ENCODE measurements at places on chromosomes 16 and 17. TPM values are rescaled to one million over a fixed set of nuclear protein-coding genes. Genes with fewer than 3 reads are reported as not detected.

DNA sequence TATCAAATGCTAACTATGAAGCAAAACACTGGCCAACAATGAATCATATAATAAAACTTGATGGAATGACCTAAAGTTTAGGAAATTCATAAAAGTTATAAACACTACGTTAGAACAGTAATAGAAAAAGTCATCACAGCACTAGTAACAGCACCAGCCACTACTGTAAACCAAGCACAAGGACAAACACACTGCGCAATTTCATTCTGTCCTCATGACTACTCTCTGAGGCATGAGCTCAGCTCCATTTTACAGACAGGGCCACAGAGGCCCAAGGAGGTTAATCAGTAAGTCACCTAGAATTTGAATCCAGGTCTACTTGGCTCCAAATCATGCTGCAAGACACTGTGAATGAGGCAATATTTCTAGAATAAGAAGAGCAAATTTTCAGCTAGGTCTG lies 13.4 kb downstream of the EMC8 start:
- DNase-seq = no peak

- no peak for DNase-seq
Observed at GRCh38 chr16:2252806-2253148, 1.4 kb upstream of the ECI1 start.

DNA sequence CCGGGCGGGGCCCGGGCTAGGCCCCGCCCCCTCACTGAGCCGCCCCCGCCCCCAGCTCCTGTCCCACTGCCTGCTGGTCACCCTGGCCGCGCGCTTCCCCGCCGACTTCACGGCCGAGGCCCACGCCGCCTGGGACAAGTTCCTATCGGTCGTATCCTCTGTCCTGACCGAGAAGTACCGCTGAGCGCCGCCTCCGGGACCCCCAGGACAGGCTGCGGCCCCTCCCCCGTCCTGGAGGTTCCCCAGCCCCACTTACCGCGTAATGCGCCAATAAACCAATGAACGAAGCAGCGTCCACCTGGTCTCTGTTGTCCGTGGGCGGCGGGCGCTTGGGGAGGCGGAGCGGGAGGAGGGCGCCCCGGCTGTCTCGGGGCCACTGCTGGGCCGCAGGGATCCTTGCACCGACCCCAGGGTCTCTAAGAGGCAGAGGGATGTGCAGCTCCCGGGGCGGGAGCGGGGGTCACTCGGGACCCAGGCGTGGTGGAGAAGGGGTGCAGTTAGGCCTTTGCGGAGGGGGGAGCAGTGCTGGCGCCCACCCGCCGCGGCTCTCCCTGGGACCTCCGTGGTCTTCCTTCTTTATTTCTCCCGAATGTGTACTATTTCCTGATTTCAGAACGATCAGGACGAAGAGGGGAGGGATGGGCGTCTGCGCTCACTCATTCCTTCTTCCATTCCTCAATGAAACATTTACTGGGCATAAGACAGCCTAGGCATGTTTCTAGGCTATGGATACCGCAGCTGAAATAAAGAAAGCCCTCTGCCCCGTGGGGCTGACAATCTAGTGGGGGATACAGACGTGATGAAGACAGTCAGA lies 2.0 kb downstream of the HBZ start:
- no peak for DNase-seq

- no peak for DNase-seq
Observed at GRCh38 chr16:2040041-2040786, 7.4 kb downstream of the NTHL1 start.

Gene OR1A2
- total RNA-seq = not detected

DNA sequence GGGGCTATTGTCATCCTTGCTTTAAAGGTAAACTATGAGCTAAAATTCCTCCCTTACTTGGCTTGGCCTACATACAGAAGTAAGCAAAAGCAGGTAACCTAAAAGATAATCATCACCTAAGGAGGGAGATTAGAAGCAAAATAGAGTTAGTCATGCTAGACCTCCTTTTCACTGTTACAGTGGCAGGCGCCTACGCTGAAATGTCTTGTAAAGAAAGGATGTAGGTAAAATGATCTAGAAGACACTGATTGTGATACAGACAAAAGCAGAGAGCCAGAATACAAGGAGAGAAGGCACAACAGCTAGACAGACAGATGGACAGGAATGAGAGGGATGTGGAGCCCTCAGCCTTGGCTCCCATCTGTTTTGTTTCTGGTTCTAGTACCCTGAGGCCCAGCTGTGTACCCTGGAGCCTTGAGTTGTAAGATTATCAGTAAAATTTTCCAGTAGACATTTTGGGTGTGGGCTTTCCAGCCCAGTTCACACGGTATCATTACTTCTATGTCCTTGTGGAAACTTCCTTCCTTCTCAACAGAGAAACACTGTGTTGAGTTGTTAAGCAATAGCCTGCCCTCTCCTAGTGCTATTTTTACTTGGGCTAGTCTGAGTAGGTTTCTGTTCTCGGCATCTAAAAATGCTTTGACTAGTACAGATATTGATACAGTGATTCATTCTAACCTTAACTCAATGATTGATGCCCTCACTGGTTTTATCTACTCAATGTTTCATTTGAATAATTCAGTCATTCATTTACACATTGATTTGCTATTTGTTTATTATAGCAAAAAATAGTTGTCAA lies 7.7 kb upstream of the C16orf78 start:
- no peak for DNase-seq

GRCh38 chr17:61619493-61619892 lies 28.5 kb upstream of the NACA2 start:
- no peak for DNase-seq

GRCh38 chr16:76118344-76118743 lies 158.9 kb upstream of the CNTNAP4 start:
- DNase-seq = no peak

DNA sequence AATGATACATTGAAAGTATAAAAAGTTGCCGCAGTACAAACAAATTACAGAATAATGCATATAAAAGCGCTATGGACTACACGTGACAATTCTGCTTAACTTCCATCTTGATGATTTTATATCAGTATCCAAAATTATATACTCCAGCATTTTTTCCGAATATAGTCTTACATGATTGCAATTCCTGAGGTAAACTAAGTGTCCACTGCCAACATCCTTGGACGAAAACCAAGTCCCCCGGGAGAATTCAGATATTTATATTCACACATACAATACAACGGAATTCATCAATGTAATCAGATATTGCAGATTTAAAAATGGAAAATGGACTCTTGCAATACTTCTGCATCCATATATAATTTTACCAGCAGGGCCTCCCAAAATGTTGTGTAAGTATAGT lies 8.9 kb upstream of the MYH11 start:
- DNase-seq = no peak

DNA sequence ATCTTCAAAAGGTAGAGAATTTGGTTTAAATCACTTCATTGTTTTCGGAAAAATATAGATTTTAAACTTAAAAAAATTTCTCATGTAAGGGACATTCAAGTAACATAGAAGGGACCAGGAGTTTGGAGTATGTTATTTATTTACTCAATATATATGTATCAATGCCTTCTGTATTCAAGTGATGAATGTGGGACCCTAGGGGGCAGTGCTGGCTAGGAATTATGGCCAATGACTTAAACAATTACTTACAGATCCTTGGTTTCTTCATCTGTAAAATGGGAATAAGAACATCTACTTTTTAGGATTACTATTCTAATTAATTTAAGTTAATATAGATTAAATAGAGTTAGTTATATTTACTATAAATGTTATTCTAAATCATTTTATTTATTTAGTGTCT lies 886.3 kb upstream of the RBFOX1 start:
- no peak for DNase-seq

Gene CCNF
- total RNA-seq = 17.7 TPM

DNA sequence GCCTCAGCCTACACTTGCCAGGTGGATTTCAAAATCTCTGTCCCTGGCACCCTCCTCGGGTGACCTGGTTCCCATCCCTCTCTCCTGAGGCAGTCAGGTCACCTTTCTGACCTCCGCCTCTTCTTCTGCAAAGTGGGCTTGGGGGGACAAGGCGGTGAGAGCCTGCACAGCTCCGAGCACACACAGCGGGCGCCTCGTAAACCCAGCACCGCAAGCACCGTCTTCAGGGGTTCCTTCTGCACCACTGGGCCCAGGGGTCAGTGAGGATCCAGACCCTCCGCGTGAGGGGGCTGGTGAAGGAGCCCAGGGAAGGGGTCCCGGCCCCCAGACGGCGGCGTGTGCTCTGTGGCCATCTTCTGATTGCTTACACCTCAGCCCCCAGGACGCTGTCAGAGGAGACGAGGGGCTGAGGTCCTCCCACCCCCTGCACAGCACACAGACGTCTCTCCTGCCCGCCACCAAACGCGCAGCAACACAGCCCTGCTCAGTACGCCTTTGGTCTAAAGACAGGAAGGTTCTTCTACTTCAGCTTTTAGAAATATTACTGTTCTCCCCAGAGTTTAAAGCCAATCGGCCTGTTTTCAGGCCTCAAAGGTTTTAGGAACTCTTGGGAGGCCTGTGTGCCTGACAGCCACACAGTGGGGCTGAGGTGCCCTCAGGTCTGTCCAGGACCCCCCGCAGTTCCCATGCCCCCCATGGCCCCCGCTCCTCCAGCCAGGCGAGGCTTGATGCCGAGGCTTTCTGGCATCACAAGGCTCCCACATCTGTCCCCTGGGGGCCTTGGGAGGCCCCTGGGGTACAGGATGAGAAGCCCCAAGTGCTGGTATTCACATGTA lies 2.7 kb downstream of the CBFA2T3 start:
- no peak for DNase-seq

Gene SLC12A3
- total RNA-seq = not detected

DNA sequence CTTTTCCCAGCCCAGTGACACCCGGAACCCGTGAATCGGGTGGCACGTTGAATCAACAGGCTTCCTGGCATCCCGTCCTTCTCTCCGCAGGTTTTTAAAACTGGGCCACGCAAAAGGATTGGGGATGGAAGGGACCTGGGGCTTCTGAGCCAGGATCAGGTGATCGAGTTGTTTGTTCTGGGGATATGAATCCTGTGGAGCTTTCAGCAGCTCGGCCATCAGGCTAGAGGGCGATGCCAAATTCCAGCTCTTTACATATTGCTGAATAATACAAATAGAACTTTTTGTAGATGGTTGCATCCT lies 473 bp downstream of the SUPT6H start:
- DNase-seq = no peak
